CD4-positive, alpha-beta T cell (primary cell): ENCODE measurements at places on chromosomes 1 and 21. TPM values are rescaled to one million over a fixed set of nuclear protein-coding genes. Genes with fewer than 3 reads are reported as not detected.

HTR6 gene
- total RNA-seq = 2.2 TPM

PRKAA2 gene
- total RNA-seq = not detected

TRABD2B gene
- total RNA-seq = not detected

KDF1 gene
- 0.95 TPM for total RNA-seq

SHISA4 gene
- total RNA-seq = 0.19 TPM

UTP11 gene
- total RNA-seq = 8.7 TPM

FMO1 gene
- total RNA-seq = not detected

TMOD4 gene
- total RNA-seq = not detected

DRAXIN gene
- 0.05 TPM for total RNA-seq

INTS7 gene
- total RNA-seq = 3.2 TPM

OR10Z1 gene
- total RNA-seq = not detected

IQCC gene
- total RNA-seq = 3.2 TPM

TSACC gene
- not detected for total RNA-seq

LZIC gene
- total RNA-seq = 16.0 TPM

FHL3 gene
- 3.7 TPM for total RNA-seq

AVPR1B gene
- not detected for total RNA-seq

RGS7 gene
- not detected for total RNA-seq

TNFRSF4 gene
- total RNA-seq = 28.6 TPM

PROX1 gene
- 0.03 TPM for total RNA-seq

UQCRHL gene
- total RNA-seq = 0.25 TPM

PAFAH2 gene
- 7.9 TPM for total RNA-seq

GPATCH4 gene
- 35.3 TPM for total RNA-seq

SLC9A1 gene
- 14.2 TPM for total RNA-seq

AGT gene
- total RNA-seq = not detected

NPR1 gene
- total RNA-seq = not detected

CD5L gene
- total RNA-seq = not detected

RAP1GAP gene
- total RNA-seq = 0.20 TPM

OR2L2 gene
- 0.19 TPM for total RNA-seq

SFPQ gene
- 767 TPM for total RNA-seq

ASAP3 gene
- total RNA-seq = 0.81 TPM

SYCP1 gene
- total RNA-seq = not detected

IL10 gene
- 0.87 TPM for total RNA-seq

GREM2 gene
- 0.28 TPM for total RNA-seq

OR2T5 gene
- not detected for total RNA-seq

RPE65 gene
- not detected for total RNA-seq

ARHGEF19 gene
- 5.8 TPM for total RNA-seq

SRRM1 gene
- 338 TPM for total RNA-seq

CAMK2N1 gene
- 2.3 TPM for total RNA-seq

PHACTR4 gene
- 26.0 TPM for total RNA-seq

PDC gene
- not detected for total RNA-seq

KNCN gene
- total RNA-seq = not detected

AADACL3 gene
- not detected for total RNA-seq

CR2 gene
- total RNA-seq = 1.2 TPM

AMY1A gene
- total RNA-seq = not detected

ABCD3 gene
- 13.0 TPM for total RNA-seq

PTGS2 gene
- total RNA-seq = 0.61 TPM

ALG14 gene
- total RNA-seq = 0.52 TPM

CRYAA gene
- not detected for total RNA-seq

LINGO4 gene
- 0.16 TPM for total RNA-seq

LCE3D gene
- not detected for total RNA-seq

AMPD1 gene
- not detected for total RNA-seq

ADGRB2 gene
- total RNA-seq = 0.71 TPM

PRAMEF20 gene
- not detected for total RNA-seq

LEMD1 gene
- total RNA-seq = not detected
